ENCODE measurements at places on chromosomes 6 and 20.

- no peak for DNase-seq
Observed at GRCh38 chr6:111727041-111727440, 121.4 kb upstream of the TRAF3IP2 start.

DNA sequence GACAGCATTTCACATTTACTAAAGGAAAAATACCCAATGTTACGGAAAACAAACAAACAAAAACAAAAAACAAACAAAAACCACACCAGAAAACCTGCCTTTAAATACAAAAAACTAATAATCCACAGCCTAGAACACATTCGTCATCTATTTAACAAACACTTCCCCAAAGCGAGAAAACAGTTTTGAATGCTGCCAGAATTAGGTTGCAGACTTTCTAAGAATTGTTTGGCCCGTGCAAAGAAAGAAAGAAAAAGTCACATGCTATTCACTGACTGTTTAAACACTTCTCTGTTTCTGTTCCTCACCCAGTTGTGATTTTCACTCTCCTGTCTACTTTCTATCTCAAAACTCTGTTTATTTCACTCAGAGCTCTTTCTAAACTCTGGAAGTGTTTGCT, 52.5 kb downstream of the BCAS1 start:
- DNase-seq, result no peak

DNA sequence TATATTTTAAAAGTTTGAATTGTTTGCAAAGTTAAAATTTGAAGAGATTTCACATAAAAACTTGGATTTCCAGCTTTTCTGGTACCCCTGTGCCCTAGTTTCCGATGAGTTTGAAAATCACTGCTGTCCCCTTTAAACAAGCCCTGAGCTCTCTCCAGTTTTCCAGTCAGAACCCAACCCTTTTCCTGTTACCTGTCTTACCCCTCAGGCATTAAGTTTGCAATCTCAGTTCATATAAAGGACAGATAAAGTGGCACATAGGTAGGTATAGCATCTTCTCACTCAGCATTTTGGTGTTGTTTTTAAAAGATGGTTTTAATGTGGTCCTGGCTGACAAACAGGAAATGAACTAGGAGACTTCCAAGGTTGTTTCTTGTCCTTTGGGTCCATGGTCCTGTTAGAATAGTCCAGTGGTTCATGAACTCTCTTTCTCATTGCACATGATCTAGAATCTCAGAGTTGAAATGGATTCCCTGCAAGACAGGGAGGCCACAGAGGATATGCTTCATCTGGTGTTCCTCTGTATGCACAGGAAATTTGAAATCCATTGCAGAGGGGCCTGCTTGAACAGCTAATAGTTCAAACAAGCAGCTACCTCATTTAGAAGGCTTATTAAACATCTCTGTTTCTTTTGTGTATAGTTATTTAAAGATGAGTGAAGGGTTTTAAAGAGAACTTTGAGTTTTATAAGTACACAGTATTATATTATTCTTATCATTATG, 82.7 kb downstream of the JAG1 start:
- DNase-seq, result no peak

- DNase-seq, result no peak
Observed at GRCh38 chr20:16848061-16848460, 99.9 kb downstream of the OTOR start.

DNA sequence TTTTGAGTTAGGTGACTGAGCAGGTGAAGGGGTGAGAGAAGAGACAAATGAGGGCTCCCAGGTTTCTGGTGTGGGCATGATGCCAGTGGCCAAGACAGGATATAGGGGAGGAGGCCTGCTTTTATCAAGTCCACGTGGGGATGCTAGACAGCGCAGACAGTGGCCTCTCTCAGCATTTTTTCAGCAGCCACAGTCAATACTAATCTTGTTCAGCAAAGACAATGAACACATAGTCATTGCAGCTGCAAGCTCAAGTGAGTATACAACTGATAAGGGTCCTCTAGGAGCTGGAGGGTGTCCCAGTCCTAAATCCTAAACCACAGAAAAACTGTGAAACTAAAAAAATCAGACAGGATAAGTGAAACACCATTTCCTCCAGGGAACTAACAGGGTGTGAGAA, 48.6 kb downstream of the UQCC1 start:
- DNase-seq, result no peak

- DNase-seq, result no peak
Observed at GRCh38 chr20:49587111-49587570, 19.2 kb upstream of the PTGIS start.

GRCh38 chr6:93644611-93645010, 225.3 kb upstream of the EPHA7 start:
- DNase-seq, result no peak

DNA sequence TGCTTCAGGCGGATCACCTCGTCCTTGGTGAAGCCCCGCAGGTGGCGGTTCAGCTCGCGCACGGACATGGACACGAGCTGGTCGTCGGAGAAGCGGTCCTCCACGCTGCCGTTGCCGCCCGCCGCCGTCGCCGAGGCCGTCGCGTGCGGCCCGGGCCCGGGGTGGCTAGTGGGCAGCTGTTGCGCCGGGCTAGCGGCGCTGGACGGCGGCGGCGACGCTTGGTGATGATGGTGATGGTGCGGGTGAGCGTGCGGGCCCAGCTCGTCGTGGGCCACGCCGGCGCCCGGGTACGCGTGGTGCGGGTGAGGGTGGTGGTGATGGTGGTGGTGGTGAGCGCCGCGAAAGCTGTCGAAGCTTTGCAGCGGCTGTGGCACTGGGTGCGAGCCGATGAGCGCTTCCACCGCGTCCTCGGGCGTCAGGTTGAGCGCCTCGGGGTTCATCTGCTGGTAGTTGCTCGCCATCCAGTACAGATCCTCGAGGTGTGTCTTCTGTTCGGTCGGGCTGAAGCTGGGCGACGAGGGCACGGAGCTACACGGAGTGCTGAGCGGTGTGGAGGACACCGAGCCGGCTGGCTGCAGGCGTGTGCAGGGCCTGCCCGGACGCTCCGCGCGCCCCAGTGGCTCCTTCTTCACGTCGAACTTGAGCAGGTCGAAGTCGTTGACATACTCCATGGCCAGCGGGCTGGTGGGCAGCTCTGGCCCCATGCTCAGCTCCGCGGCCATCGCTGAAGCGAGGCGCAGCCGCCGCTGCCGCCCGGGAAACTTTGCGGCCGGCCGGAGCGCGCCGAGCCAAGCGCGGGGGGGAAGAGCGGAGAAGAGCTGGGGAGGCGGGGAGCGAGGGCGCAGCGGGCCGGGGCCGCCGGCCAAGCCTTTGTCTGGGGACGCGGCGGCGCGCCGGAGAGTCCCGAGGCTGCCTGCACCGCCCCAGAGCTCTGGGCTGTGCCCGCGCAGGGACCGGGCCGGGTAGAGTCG, 622 bp downstream of the MAFB start:
- peak; percentile 62 for DNase-seq

DNA sequence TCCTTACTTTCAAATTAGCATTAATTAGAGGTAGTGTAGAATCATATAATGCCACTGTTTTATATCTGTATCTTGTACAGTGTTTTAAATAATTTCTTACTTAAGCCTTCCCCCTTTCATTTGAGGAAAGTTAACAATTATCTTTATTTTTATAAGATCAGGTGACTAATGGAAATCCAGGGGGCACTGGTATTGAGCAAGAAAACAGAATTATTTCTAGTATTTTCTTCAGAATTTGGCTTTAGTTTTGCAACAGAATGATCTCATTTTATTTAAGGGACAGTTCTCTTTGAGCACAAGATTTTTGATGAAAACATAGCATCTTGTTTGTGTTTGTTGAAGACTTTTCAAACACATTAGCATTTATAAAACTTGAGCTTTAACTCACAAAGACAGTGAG, 55.9 kb downstream of the RNF217 start:
- no peak for DNase-seq

GRCh38 chr20:23311947-23312506, 38.6 kb upstream of the NXT1 start:
- DNase-seq, result no peak

DNA sequence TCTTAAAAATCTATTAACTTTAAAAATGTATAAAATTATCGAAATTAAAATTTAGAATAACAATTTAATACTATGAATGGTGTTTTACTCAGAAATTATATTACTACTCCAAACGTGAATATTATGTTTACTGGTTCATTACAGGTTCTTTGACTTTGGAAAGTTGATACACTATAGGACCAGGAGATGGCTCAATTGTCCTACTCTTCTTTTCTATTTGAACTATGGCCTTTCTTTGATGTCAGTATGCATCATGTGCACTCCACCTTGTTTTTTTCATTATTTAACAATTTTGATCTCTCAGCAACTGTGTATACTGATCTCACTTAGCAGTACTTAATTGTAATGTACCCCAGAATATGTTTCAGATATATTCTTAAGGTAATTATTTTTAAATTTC, 391.5 kb upstream of the MANEA start:
- no peak for DNase-seq

GRCh38 chr6:378090-378957, 13.2 kb upstream of the IRF4 start:
- no peak for DNase-seq

GRCh38 chr6:104531646-104532045, 328.1 kb downstream of the HACE1 start:
- DNase-seq, result no peak

DNA sequence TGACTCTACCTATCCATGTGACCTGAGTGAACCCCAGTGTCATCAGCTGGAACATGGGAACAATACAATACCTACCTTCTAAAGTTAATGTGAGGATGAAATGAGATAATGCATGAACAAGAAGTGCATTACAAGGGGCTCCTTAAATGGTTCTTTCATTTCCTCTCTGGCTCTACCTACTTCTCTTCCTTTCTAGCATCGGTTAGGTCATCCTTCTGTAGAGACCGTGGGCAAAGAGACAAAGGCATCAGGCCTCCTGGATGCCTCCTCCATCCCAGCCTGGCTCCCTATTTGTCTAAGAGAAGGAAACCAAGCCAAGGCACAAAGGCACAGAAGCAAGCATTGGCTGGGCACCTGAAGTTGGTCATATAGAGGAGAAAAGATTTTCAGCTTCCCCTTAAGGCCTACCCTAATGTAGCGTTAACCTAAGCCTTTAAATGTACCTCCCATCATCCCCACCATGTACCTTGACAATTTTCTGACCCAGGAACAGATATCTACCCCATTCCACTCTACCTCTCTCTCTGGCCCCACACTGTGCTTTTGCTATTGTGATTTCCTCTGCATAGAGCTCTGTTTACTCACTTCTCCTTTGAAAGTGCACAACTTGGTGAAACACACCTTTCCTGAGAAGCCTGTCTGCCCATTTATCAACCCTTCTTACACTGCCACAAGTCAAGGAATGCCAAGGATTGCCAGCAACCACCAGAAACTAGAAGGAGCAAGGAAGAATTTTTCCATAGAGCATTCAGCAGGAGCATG, 86.6 kb downstream of the GCLC start:
- no peak for DNase-seq

DNA sequence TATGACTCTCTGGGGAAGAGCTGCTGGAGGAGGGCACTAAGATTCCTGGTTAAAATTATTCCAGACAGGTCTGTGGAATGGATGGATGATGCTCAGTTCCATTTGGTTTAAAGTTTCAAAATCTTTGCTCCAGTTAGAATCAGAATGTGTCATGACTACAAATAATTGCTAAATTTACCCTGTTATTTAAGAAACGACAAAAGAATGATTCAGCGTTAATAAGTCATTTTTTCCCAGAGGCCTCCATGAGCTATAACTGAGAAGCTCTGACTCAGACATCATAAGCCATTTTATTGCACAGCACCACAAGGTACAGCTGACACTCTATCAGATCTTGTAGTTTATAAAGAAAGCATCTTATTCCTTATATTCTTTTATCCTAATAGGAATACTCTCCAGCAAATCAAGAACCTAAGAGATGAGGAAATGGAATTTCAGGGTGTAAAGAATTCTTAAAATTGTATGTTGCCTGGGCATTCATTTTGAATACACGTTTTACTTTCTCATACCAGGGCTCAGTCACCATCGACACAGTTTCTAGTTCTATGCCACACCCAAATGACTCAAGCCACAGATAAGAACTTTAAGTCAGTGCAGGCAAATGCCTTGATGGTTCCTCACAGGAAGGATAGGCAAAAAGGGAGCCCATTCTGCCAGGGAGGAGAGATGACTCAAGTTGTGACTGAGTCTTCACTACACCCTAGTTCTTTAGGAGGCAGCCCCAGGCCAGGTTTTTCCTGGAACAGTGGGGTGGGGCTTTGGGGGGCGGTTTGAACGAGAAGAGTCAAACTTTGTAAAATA, 636.0 kb downstream of the MMUT start:
- peak; percentile 84 for DNase-seq

DNA sequence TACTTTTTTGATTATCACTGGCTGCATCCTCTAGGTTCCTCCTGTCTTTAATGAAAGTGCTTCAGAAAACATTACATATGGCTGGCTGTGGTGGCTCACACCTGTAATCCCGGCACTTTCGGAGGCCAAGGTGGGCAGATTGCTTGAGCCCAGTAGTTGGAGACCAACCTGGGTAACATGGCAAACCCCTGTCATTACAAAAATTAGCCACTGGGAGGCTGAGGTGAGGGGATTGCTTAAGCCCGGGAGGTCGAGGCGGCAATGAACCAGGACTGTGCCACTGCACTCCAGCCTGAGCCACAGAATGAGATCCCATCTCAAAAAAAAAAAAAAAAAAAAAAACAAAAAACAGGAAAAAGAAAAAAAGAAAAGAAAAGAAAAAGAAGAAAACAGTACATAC, 35.3 kb downstream of the BEND3 start:
- DNase-seq, result no peak

GRCh38 chr6:154532426-154532825, 21.9 kb upstream of the CNKSR3 start:
- DNase-seq, result no peak

- no peak for DNase-seq
Observed at GRCh38 chr6:154297721-154298120, 58.9 kb downstream of the IPCEF1 start.

- DNase-seq, result no peak
Observed at GRCh38 chr6:158575550-158575949, 15.7 kb downstream of the TMEM181 start.

- DNase-seq, result no peak
Observed at GRCh38 chr6:23176471-23176870, 607.1 kb downstream of the HDGFL1 start.

DNA sequence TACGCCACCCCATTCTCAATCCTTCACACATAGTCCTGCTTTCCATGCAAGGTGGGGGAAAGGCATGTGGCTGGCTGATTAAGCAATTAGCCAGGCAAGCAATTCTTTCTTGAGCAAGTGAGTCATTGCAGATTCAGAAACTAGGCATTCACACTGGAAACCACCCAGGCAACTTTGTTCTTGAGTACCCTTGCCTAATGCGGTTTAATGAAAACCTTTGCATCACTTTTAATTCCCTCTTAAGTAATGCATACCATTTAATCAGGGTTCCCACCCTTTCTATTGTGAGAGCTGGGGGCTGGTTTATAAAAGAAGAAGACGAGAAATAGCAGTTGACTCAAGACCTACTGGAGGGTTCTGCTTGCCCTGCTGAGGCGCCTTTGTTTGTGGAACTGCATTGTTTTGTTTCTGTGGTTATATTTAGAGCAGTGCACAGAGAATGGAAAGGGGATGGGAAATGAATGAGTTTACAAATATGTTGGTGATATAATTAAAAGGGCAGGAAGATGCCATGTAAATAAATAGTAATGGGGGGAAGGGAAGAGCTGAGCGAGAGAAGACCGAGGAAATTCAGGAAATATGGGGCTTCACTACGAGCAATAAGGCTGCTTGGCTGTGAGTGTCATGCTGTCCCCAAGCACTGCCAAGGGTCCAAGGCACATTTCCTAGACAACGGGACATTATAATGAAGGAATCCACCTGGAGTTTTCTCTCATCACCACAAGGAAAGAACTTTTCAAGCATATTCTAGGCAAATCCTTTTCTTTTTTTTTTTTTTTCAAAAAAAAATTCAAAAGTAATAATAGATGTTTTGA, 48.8 kb upstream of the TSHZ2 start:
- DNase-seq, result peak; percentile 79

- no peak for DNase-seq
Observed at GRCh38 chr6:115592025-115592424, 468.7 kb downstream of the FRK start.

Data from T1000 (cell line).